Renal cortex interstitium (tissue), 15 donors: ENCODE measurements at places on chromosomes 1 and 21. TPM values are rescaled to one million over a fixed set of nuclear protein-coding genes. Genes with fewer than 3 reads are reported as not detected.

DNA sequence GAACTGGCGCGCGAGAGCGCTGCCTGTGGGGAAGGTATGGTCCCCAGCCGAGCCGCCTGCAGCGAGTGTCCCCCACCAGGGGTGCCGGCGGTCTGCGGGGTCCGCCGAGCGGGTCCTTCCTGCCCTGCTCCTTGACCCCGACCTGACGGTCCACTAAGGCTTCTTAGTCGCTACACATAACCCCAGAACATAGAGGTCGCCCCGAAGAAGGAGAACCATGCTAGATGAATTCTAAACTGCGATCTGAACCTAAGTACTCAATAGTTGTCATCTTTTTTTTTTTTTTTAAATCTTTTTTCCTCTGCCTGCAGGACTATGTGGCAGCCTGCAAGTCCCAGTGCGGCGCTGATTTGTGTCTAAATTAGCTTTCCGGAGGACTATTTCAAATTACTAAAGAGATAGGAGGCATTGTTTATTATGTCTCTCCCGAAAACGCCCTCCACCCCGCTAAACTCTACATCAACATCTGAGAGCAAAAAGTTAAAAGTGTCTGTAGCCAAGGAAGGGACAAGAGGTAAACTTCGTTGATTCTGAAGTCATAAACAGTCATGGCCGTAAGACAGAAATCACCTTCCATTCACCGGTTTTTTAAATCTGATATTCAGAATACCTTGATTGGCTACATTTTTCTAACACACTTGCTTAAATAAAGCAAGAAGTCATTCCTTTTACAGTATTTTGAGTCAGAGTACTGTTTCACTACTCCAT is 476 bp downstream of the AXDND1 start:
- no peak for DNase-seq

DNA sequence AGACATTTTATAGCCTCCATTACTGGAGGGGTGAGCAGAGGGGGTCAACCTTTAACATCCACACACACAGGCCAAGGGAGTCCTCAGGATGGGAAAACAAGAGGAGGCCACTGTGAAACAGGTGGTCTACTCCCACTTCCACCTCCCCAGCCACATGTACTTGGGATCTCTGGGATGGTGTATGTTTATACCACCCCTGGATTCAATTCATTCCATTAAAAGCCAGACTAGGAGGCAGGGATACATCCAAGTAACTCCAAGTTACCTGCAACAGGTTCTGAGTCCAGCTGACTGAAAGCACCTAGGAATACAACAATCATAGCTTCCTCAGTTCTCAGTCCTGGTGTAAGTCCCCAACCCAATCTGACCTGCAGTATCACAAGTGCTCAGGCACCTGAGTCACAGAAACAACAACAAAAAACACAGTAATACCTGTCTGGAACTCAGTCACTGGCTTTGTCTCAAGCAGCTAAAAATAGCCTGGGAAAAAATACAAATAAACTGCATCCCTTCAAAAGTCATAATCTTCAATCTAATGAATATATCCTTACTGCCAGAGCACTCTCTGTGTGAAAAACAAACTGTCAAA is 9.8 kb downstream of the ERI3 start:
- no peak for DNase-seq

- no peak for DNase-seq
Measured at GRCh38 chr1:10663678-10664035, 132.8 kb downstream of the CASZ1 start.

DNA sequence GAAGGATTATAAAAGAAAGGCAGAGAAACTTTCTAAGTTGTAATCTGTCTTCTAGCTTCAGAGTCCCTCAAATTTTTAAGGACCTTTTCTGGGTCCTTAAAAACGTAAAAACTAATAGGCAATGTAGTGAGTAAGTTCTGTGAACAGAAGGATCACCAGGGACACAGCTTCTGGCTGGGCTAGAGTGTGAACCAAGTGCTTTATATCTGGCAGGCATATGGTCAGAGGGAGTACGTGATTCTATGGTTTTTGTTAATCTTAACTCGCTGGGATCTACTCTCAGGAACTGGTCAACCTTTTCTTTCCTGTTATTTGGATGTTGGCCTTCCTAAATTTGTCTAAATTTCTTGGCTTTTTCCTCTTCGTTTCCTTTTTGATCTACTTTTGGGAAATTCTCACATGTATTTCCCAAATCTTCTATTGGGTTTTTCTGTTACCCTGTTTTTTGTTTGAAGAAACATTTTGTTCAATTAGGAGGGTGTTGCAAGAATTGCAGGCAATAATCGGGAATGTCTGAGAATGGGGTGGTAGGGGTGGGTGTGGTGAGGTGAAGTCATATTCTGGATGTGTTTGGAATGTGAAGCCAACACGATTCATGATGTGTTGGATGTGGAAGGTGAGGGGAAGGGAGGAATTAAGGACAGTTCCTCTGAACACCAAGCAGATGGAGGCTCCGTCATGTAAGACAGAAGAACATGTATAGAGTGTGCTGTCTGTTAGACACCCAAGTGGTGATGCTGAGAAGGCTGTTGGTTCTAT is 193.2 kb downstream of the FMN2 start:
- DNase-seq, result no peak

KPRP gene
- polyA plus RNA-seq, result not detected

DNA sequence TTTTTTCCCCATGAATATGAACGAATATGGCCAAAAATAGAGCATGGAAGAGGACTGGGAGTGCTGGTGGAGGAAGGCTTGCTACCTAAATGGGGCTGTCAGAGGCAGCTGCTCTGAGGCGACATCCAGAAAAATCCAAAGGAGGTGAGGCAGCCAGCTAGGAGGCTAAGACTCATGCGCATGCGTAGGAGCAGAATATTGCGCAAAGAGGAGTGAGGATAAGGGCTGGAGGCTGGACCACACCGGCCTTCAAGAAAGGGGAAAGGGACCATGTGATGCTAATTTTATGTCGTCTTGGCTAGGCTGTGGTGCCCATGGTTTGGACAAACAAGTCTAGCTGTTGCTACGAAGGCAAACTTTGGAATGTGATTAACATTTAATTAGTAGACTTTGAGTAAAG is 30.5 kb downstream of the HEYL start:
- no peak for DNase-seq

SH2D5 gene
- polyA plus RNA-seq, result 0.93 TPM

EBNA1BP2 gene
- polyA plus RNA-seq, result 79.1 TPM

DNA sequence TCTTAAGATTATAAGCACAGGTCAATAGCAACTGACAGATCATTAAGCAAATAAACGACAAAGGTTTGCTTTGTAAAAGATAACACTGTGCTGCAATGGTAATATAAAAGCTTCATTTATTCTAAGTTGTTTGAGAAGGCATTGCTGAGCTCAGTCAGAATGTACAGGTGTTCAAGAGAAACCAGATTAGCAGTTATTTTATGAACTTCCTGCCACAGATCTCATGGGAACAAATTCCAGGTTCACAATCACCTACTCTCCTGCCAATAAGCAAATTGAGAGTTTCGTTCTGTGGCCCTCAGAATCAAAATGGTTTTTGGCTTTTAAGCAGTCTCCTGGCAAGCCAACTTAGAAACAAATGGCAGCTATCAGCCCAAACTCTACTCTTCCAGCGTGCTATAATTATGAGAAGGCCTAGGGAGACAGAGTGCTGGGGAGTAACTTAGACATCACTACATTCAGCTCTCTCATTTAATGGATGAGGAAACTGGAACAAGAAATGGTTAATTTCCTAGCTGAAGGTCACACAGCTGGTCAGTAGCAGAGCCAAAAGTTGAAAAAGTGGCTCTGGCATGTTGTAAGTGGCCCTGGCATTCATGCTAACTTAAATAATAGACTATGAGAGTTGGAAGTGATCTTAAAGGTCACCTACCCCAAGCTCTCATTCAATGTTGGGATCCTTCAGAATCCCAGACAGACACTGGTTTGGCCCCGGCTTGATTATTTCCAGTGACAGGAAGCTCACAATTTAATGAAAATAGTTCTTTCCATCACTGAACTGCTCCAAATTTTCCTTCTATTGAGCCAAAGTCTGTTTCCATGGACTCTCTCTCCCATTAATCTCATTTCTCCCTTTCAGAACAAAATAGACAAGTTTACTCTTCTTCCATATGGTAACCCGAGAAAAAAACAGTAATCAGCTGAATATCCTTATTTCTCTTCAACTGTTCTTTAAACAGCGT is 82.6 kb upstream of the EDEM3 start:
- DNase-seq, result no peak
